Stimulated activated CD8-positive, alpha-beta memory T cell treated with anti-CD3 and anti-CD28 coated beads, Interleukin-4, amount 100 ng/mL, for 4 hours (primary cell): ENCODE measurements at places on chromosomes 7 and 10.

DNA sequence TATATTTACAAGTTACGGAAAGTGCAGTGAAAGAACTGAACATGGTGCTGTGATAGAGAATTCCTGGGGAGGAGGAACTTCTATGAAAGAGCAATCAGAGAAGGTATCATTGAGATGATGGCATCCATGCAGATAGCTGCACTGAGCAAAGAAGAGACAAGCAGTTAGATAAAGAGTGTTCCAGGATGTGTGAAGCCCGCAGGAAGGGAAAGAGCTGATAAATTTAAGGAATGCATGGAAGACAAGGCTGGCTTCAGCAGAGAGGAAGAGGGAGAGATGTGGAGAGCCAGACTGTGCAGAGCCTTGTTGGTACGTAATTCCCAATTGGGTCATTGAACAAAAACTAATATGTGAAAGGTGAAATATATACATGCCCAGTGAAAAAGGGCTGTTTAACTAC lies 538.9 kb downstream of the INHBA start:
- DNase-seq, result no peak

DNA sequence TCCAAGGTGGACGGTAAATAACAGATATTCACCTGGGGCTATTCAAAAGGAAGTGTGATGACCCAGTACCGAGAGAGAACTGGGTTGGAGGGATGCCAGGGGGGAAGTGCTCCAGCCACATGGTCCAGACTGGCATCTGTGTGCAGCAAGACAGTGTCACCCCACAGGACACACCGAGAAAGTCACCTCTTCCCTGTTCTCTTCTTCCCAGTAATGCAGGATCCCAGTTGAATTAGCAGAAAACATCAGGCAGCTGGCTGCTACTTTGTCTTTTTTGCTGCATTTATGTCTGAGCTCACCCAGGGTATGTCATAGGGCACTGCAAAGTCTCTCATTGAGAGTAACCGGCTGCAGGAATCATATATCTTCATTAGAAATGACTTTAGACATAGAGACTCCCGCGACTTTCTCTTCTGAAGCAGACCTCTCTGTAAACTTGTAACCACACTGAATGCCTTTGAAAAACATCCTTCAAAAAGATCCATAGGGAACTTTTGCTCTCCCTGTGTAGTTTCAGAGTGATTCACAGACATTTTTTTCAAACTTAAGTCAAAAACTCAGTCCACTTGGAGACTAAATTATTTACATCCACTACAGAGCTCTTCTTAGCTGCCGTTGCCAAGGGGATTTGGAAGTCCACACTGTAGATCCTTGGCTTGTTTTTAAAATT lies 609.0 kb upstream of the DPP6 start:
- DNase-seq, result no peak

- no peak for DNase-seq
These were observed at the start of gene TAC1 for GRCh38 chr7:97731736-97732564. TSS of gene TAC1 (plus strand) at chr7:97732086. CDS start at chr7:97732613, 527 bp downstream.

- DNase-seq, result no peak
These were observed 139.7 kb upstream of the ABCB5 start for GRCh38 chr7:20475756-20476155.

DNA sequence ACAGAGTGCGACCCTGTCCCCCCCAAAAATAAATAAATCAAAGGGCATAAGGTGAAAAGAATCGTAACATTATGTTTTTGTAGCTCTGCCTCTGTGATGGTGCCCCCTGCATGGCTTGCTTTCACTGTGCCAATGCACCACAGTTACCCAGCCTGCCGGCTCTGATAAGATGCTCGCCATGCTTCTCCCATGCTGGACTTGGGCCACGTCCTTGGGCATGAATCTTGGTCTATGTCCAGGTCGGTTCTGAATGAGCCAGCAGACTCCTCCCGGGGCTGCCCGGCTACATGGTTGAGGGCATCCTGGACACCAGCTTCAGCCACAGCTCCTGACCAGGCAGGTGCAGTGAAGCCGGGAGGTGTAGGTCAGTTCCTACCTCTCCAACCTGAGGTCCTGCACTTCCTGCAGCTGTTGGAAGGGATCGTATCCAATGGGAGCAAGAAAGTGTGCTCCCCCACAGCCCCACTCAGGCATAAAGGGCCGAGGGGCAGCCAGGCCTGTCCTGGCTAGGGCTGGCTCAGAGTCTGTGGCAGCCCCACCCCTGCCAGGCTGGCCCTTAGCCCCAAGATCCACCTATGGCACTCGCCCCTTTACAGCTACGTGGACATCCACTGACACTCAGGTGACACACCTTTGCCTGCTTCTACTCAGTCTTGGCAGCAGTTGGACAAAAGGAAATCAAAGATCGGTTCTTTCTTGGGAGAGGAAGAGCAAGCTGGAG lies 34.1 kb downstream of the CHST3 start:
- no peak for DNase-seq

GRCh38 chr7:140678081-140678815 lies 5.5 kb downstream of the ADCK2 start:
- DNase-seq, result no peak

GRCh38 chr10:79206300-79207095 lies 137.7 kb downstream of the ZMIZ1 start:
- no peak for DNase-seq

GRCh38 chr7:100370303-100370702 lies 3.0 kb upstream of the PILRA start:
- DNase-seq, result no peak

GRCh38 chr10:71435571-71436267 lies 39.0 kb downstream of the CDH23 start:
- DNase-seq, result no peak

DNA sequence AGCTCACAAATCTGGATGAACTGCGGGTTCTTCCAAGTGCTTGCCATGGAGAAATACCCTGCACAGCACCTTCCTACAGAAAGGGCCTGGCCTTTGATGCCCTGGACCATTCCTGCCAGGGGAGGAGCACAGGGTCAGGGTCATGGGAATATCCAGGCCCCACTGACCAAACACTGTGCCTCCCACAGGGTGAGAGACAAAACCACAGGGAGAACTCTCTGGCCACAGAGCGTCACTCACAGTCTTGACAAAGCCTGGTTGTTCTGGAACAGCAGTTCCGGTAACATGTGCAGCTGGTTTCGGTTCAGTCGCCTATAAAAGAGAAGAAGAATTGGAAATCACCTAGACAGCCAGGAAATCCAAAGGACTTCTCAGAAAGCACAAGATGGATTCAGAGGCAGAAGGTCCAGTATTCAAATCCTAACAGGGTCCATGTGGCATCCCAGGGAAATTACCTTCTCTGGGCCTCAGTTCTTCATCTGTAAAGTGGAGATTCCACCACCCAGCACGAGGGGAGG lies 28.1 kb downstream of the SLIT1 start:
- no peak for DNase-seq

DNA sequence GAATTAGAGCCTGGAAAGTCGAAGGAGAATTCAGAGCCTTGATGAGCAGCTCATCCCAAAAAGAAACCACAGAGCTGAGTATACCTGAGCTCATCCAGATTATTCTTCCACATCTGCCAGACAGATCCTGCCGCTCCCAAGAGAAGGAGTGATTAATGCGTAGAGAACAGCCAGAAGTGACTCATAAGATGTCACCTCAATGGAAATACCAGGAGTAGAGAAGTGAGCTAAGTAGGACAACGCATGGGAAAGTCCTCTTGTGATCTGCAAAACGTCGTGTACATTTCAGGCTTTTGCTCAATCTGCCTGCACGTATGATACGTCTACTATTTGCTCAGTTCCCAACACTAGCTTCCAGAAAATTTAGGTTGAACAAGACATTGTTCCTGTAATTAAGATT lies 230.5 kb upstream of the AUTS2 start:
- no peak for DNase-seq

DNA sequence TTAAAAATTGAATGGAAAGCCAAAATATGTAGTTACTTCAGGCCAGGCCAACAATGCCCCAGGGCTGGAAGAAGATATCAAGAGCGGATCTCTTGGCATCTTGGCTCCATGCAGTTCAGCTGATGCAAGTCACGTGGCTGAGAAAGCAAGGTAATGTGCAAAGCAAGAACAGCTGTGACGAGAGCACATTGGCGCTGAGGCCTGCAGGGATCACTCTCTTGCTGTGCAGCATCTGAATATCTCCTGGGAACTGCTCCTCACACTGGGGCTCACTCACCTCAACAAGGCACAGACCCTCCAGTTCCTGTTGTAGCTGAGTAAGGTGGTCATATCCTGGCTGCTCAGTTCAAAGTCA lies 14.0 kb downstream of the AKR1B1 start:
- no peak for DNase-seq

GRCh38 chr10:7243873-7244272 lies 167.0 kb downstream of the SFMBT2 start:
- no peak for DNase-seq

DNA sequence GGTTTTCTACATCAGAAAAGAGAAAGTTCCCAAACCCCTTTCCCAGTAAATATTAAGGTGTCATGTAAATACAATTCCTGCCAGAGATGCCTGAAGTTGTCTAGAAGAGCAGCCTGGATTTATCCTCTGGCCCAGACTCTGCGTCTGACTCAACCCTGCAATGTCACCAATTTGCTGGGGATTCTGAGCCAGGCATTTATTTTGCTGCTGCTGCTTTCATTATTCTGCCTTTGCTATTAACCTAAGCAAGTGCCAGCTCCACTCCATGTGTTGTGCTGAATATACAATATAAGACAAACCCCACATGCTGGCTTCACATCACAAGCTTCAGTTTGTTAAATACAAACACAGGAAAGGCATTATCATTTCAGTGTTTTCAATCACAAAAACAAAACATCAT lies 59.1 kb downstream of the ELAPOR2 start:
- no peak for DNase-seq

DNA sequence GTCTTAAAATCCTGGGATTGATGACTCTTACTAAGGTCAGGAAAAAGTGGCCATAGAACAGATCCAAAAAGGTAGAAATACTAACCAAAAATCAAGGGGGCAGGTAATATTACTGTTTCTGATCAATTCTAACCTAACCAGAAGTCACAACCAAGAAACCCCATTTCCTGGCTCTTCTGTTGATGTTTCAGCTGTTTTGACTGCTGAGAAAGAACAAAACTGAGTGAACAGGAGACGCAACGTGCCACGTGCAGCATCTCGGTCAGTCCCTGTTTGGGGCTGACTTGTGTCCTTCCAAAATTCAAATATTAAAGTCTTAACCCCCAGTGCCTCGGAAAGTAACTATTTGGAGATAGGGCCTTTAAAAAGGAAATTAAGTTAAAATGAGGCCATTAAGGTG lies 56.8 kb downstream of the JAZF1 start:
- no peak for DNase-seq

DNA sequence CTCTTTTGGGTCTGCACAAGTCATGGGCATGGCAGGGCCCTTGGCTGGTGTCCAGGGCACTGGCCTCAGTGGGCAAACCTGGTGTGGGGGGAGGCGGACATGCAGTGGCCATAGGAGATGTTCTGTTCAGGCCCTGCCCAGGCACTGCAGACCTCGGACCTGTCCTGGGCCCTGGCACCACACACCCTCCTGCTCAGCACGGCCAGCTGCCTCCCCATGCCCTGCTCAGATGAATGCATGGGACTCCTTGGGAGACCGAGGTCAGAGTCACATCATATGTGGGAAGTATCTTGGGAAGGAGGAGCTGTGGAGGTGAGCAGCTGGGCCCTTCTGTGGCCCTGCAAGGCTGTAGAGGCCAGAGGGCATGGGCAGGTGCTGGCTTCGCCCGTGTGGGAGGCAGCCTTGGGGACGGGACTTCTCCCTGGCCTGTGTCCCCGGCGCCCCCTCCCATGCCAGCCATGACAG lies 130.8 kb downstream of the VIPR2 start:
- no peak for DNase-seq

DNA sequence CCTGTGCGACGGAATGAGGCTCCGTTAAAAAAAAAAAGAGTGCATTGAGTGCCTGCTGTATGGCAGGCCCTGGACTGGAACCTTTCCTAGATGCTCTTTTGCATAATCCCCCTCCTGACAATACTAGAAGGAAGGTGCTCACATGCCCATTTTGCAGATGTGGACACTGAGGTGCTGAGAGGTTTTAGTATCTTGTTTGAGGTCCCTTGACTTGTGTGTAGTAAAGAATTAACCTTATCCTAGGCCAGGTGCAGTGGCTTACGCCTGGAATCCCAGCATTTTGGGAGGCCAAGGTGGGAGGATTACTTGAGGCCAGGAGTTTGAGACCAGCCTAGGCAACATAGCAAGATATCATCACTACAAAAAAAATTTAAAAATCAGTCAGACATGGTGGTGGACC lies 46.6 kb downstream of the TMEM130 start:
- DNase-seq, result no peak

DNA sequence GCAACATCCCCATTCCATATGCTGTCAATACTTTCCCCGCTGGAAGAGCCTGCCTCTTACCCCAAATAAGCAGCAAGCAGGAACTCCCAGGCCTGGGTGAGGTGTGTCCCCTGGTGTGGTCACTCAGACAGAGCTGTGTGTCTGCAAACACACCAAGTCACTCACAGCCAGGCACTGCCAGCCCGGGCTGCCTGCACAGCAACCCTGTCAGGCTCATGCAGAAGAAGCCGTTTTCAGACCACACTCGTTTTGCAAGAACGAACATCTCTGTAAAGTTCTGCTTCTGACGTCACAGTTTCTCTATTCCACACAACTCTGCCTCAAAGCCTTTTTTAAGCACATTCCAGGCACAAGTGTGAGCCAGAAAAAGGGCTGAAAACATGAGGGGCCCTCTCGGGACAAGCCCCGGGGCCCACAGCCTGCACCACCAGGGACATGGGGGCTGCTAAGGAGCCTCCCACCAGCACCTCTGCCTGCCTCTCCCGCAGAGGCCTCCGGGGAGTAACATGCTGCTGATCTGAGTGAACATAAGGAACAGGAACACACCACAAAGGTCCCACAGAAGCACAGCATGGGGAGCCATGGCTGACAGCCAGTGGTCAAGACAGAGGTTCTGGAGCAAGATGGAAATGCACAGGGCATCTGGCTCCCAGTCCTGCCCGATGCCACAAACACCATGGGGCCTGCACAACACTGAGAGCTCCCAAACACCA lies 11.4 kb downstream of the PTPRN2 start:
- DNase-seq, result no peak

DNA sequence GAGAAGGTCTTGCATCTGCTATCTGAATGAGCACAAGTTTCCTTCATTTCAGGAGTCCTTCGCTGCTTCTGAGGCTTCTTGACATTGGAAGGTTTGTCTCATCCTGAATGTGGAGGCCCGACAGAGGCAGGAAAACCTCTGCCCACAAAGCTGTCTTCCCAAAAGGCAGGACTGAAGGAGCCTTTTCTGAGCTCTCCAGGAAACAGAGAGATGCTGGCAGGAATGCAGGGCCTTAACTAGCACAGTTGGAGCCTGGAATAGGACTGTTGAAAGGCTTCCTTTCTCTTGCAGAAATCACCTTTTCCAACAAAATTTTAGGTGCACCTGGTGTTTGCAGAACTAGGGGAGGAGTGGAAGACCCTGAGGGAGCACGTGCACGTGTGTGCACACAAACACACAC lies 637.4 kb upstream of the MKI67 start:
- no peak for DNase-seq

GRCh38 chr10:23656735-23657134 lies 217.9 kb downstream of the OTUD1 start:
- no peak for DNase-seq

- DNase-seq, result no peak
These were observed 15.6 kb downstream of the SEC31B start for GRCh38 chr10:100504096-100504495.
